CD4-positive, alpha-beta T cell treated with Interleukin-1 beta for 1 hour (primary cell): ENCODE measurements at places on chromosomes 12 and 14.
A peak's percentile ranks its signal among the peaks of the same experiment; 100 is the strongest.

DNA sequence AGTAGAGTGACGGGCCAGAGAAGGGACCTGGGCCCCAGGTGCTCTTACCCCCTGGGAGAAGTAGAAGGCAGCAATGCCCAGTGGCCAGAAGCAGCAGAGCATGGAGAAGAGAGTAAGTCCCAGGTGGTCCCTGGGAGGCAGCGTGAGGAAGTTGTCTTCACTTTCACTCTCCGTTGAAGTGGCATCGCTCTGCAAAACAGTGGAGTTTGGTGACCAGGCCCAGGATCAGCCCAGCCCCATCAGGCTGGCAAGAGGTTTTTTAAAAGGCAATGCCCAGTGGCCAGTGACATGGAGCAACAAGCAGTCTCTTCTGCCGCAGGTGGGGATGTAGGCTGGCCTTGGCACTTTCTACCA is 18.2 kb downstream of the SYNDIG1L start:
- no peak for DNase-seq

DNA sequence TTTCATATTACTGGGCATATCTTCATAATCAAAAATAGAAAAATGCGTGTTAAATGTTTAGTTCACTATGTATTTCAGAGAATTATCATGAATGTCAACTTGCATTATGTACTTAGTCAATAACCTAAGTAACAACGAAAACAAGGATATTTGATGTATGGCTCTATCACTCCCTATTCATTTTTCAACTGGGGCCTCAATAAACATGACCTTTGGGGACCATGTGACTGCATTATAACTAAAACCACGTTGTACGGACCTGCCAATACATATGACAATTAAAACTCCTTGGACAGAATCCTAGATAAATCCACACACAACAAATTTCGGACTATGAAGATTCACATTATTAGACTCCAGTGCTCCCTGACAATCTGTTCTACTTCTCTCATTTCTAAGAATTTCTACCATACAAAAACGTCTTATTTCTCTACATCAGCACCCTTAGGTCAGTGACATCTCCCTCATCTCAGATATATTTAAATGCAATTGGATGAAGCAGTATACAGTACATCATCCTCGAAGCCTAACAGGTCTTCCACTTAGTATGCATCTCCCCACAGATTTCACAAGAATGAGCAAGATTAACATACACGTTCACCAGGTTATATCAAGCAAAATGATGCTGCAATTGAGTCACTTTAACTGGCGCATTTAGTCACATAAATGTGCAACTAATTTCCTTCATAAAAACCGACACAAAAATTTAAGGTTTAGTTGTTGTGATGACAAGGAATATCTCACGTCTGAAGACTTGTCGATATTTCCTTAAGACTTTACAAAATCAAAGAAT is 1.5 kb downstream of the UBE2N start:
- no peak for DNase-seq

GRCh38 chr12:124968656-124969055 is 20.3 kb downstream of the DHX37 start:
- no peak for DNase-seq

GRCh38 chr14:61578745-61579144 is 116.6 kb upstream of the HIF1A start:
- DNase-seq, result no peak

DNA sequence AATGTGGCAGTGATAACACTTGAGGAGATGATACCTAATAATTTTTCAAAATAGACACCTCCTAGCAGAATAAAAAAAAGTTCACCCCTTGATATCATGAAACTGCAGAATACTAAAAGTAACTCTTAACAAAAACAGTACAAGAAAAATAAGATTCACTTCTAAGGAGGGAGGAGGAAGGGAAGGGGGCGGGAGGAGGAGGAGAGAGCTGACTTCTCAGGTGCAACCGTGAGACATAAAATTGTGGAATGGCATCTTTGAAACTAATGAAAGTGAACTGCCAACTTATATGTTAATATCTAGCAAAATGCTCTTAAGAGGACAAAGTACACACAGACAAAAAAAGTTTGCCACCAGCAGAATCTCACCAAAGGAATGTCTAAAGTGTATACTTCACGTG is 115.8 kb downstream of the SCFD1 start:
- no peak for DNase-seq

DNA sequence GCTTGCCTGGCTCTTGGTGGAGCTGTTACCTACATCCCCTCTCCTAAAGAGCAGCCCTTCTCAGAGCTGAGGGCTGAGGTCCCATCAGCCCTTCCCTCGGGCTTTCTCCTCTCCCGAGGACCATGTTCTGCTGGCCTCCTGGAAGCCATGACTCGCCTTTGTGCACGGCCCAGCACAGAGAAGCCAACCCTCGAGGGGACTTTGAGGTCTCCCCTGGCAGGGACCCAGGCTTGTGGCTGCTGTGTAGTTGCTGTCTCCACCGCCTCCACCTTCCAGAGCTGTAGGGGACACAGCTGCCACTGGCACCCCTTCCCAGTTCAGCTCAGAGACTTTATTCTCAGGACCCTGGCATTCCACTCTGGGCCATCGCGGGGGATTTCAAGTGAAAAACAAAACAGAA is 22.9 kb upstream of the CCND2 start:
- DNase-seq, result no peak

GRCh38 chr12:2234091-2234490 is 181.3 kb downstream of the CACNA1C start:
- no peak for DNase-seq

DNA sequence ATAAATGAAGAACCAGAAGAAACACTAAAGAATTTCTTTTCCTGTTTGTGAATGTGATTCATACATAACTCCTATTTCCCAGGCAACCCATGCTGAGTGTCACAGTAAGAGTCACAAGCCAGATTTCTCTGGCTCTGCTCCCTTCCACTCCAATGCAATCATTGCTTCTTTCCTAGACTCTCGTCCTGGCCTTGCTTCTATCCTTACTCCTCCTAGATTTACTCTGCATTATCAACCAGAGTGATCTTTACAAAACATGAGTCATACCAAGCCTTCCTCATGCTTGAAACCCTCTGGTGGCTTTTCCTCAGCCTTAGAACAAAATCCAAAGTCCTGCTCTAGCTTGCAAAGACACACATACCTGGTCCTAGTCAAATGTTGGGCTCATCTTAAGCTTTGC is 13.3 kb downstream of the IL22 start:
- no peak for DNase-seq

DNA sequence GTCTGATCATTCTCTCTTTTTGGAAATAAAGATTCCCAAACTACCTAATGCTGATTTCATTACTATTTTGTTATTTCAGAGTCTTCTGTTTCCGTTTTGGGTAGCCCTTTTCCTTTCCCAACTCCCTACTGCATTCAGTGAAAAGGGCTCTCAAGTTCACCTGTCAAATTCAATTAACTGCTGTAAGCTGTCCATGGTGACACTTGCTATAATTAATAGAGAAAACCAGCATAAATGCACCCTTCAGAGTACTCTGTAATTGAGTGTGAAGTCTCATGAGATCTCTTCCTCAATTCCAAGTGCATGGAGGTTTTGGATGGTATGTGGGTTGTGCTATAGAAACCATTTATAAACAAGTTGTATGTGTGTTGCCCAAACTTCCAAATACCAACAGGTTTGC is 187.2 kb downstream of the RPL10L start:
- DNase-seq, result no peak

DNA sequence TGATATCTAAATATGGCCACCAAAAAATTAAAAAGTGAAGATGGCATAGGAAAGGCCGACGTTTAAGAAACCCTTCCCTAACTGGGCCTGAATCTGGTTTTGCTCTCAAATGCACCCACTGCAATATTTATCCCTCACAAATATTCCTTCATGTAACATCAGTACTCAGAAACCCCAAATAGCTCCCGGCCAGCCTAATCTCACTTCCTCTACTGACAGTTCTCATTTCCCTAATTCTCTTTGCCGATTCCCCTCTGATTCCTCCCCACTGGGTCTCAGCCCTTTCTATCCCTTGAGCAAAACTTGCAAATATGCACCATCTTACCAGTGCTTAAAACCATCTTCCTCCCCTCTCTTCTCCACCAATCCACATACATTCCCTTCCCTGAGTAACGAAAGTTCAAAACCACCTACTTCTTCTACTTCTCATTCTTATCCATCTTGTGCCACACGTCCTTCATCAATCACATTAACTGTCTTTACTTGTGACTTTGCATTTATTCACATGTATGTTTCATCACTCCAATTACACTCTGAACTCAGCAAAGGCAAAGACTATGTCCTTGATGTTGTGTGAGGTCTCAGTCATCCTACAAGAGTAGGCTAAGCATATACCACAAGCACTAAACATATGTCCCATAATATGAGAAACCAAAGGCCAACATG is 23.1 kb downstream of the KCNK10 start:
- DNase-seq, result peak; percentile 2

GRCh38 chr14:101200650-101201516 is 297.4 kb upstream of the RTL1 start:
- DNase-seq, result no peak

DNA sequence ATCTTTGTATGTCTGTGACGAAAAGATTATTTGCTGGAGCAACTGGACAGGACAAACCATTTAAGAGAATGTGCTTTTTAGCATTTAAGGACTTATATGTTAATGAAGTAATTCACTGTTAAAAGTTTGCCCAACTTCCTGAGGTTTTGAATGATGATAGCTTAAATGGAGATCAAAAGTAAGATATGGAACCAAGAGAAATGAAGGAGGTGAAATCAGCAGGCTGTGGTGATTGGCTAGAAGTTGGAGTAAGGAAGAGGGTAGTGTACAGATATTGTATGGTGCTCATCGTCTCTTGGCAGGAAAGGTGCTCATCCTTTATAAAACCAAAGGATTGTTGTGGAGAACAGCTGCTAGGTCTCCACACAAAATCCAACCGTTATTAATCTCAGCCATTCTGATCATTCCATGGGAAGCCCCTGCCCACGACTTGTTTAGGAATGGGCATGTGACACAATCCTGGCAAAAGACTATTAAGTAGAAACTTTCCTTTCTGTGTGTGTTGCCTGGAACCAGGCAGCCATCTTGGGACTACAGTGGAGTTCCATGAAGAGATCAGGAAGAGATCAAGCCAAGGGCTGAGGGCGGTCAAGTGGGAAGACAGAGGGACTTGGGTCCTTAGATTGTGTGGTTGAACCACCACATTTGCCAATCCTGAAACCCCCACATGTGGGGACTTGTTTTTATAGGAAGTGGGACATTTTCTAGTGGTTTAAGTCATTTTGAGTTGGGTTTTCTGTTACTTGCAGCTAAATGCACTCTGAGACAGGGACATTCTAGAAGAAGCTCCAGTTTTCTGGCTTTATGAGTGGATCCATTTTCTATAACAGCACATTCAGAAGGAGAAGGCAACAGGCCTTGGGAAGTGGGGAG is 56.8 kb upstream of the CHST11 start:
- DNase-seq, result no peak

DNA sequence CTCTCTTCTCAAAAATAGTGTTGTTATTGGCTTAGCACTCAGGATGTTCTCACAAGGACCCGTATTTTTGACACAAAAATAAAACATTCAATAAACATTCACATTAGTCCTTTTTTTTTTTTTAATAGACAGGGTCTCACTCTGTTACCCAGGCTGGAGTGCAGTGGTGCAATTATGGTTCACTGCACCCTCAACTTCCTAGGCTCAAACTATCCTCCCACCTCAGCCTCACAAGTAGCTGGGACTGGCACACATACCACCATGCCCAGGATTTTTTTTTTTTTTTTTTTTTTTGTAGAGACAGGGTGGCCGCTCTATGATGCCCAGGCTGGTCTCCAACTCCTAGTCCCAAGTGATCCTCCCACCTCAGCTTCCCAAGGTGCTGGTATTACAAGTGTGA is 27.0 kb downstream of the PPP1R13B start:
- no peak for DNase-seq

DNA sequence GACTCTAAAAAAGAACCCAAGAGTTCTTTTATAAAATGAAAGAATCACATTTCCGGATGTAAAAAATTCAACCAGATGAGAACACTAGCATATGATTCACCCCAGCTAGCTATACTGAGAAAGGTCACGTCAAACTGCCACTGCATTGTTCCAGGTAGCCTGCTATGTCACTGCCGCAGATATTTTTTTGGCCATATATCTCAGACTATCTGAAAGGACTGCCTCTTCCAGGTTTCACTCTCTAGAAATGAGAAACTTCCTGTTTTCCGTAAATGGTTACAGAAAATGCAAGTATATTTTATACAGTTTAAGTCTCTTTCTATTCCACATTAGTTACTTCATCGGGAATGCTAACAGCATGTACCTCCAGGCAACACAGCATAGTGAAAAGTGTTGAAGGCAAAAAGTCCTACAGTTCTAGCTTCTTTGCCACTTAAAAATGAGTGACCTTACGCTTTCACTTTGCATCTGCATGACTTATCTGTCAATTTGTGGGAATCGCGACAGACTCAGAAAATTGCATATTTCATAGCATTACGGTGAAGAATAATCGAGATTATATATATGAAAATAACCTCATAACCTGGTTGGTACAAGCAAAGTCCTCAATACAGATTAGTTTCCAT is 105.2 kb downstream of the MED13L start:
- peak; percentile 4 for DNase-seq

DNA sequence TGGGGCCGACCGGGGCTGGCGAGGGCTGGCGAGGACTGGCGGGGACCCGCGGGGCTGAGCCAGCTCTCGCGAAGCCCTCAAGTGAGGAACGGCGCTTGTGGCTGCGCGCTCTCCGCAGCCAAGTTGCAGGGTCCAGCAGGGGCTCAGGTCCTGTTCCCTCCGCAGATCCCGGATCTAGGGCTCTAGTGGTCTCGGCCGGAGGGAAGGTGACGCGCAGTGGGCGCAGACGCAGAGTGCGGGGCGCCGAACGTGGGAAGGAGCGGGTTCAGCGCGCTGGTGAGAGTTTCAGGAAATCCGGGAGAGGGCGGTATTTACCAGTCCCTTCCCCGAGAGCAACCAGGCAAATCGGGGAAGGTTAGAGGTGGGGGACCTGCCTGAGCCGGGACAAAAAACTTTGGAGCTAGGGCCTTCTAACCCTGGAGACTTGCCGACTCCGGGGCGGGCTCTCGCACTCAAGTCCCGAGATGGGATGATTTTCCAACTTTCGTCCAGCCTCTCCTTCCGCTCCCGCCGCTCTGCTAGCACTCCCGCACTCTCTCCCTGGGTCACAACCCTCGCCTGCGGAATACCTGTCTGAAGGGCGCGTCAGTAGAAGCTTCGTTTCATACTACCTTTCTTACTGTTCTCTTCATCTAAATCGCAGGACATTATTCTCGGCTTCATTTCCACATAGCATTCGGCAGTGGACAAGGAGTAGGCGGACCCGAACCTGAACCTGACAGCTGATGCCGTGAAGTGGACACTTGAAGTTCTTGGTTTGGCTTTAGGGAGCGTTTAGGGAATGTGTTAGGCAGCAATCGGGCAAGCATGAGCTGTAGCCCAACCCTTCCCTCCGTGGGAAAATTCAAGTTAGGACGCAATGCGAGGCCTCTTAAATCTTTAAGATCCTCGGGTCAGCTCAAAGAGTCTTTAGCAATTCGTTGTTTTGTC is 13.6 kb upstream of the PAX9 start:
- no peak for DNase-seq

DNA sequence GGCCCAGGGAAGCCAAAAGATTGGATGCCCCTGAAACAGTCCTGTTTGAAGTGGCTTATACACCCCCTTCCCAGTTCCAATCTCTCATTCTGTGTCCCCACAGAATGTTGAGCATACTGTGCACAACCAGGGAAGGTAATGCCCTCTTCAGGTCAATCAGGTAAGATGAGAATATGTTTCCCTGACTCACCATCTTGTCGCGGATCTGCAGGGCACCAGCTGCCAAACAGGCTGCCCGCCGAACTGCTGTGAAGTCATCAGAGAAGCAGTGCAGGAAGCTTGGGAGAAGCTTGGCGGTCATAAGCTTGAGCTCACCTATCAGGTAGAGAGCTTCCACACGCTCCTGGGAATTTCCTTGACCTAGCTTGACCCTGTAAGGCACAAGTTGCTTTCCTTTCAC is 9.6 kb downstream of the RIOX1 start:
- no peak for DNase-seq
